CD4-positive, alpha-beta T cell treated with Interleukin-4 for 4 hours (primary cell): ENCODE measurements at places on chromosomes 1 and 21.

GRCh38 chr1:43614211-43614610 is 35.7 kb upstream of the KDM4A start:
- DNase-seq = no peak

- DNase-seq = peak; percentile 96
Measured at GRCh38 chr1:222617367-222617951, 438 bp upstream of the MIA3 start.

DNA sequence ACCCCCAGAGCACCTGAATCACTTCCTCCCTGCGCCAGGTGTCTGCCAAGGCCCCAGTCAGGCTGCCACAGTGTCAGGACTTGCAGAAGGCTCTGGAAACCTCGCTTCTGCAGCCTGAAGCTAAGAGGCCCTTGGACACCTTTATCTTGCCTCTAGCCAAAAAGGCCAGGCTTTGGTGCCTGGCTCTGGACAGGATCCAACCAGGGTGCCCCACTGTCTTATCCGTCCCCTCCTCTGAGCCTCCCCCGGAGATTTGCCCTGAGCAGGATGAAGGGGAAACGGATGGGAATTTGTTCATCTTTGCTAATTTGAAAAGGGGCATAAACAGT is 12.8 kb upstream of the CLSTN1 start:
- DNase-seq = no peak

DNA sequence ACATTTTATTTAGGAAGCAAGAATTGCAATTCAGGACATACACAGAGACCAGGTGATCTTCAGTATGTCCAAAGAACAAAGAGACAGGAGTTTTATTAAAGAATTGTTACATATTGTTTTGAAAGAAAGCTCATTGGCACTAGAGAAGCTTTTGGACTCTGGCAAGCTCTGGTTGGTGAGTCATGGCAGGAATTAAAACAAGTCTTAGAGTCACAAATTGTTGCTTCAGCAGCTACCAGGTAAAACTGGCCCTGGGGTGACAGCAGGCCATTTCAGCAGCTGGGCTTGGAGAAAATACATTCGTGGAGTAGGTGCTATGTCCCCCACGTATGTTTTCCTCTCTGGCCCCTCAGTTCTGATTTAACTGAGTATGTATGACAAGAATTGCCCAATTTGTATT is 58.8 kb downstream of the MAP3K21 start:
- DNase-seq = no peak

DNA sequence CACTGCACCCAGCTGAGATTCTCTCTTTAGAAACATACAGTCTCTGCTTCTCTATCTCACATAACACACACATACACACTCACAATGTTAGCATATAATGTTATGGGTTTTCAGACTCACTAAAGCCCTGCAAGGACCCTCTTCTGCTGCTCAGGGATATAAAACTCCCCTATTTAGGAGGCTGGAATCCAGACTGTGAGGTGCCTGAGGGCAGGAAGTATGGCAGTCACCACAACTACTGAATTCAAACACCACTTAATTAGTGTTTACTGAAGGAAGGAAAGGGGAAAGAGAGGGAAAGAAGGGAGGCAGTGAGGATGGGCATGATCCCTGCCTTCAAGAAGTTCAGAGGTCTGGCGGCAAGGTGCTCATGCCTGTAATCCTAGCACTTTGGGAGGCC is 7.8 kb upstream of the CDK18 start:
- no peak for DNase-seq

DNA sequence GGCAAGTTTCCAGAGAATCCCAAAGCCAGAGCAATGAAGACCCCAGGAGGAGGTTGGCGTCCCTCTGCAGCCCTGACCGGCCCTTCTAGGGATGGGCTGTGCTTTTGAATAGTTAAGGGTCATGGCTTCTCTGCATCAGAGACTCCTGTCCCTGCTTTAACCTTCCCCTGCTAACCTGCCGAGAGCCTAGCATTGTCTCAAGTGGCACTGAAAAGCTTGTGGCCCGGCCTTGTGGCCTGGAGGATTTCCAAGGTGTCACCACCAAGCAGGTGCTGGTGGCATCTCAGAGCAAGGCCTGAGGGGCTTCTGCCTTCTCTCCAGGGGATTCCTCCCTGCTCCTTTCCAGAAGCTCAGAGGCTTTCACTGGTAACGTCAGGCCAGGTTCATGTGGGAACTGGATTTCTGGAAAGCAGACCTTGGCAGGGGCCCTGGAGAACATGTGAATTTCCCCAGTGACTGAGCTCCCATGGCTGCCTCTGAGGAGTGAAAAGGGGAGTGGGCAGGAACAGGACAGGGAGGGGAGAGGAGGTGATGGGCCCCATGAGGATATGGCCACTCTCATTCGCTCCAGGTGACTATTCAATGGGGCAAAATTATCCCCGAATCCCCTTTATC is 409.9 kb downstream of the PTPRU start:
- no peak for DNase-seq

DNA sequence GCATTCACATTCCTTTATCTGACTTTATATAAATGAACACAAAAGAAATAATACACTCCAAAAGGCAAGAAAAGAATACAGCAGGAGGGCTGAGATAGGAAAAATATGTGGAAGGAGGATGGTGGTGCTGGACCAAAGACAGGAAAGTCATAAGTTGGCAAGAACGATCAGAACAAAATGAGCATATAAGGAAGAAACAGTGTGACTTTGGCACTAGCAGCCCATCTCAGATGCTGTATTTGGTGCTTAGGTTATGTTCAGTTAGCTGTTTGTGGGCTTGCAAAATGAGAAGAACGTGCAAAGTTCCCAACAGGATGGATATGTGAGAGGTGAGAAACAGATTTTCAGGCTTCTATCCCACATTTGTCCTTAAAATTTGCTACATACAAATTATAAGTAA is 719.8 kb upstream of the ADGRL4 start:
- DNase-seq = no peak

GRCh38 chr1:25117233-25117823 is 115.0 kb downstream of the SYF2 start:
- DNase-seq = no peak

DNA sequence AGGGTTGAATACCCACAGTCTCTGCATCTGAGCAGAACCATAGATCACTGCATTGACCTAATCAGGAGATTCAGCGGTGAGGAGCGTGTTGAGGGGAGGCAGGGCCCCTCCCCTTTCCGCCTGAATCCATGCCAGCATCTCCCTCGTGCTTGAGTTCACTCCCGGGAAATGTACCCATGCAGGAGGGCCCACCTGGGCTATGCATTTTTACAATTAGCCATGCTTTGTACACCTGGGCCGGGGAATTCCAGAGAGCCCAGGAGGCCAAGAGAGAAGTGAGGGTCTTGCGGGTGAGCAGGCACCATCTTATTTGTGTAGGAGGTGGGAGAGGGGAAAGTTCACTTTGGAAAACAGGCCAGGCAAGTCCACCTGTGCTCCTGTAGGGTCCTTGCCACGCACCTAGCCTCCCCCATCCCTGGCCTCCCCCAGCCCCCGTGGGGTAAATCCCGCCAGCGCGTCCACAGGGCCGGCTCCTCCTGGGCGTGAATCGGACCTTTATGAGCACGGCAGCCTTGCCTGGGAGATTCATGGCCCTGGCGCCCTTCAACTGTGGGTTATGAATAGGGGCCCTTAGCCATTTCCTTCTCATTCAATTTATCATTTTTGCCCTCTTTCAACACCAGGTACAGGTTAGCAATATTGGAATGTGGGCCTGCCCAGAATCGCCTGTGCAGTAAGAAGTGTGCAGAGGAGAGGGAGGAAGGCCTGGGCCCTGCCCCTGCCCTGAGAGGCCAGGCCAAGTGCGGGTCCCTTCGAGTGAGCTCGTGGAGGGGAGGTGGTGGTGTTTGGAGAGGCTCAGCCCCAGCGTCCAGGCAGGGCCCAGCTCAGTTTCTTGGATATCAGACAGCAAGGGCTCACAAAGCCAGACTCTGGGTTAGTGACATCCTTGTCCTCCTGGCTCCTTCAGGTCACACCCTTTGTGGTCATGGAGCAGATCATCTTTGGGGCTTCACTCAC is 84.4 kb upstream of the ACTRT2 start:
- DNase-seq = no peak

DNA sequence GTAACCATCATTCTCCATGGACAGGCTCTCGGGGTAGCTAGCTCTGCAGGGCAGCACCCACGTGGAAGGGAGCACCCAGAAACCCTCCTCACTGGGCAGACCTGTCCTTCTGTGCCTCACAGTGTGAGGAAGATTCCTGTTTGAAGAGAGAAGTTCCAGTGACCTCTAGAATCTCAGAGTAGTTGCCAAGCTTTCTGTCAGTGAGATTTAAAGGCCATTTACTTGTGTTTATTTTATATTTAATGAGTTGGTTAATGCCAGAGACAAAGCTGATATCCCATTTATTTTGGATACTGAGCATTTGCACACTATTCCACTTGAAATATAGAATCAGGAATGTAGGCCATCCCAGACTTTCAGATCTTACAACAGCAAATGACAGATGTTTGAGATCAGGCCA is 28.7 kb downstream of the MTARC1 start:
- DNase-seq = no peak

DNA sequence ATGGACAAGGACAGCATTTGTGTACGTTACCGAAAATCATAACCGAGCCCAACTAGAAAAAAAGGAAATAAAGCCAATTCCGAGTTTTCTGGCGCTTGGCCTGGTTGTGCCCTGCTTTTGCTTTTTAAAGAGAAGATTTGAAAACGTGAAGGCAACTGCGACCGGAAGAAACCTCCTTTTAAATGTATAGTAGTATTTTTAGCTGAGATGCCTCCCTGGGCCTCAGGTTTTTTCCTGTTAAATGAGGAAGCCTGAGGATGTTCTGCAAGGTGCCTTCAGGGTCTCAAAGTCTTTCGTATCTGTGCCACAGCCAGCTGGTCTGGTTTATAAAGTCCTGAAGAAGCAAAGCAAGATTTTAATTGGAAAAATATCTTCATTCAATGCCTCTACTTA is 371 bp upstream of the ODF2L start:
- no peak for DNase-seq

DNA sequence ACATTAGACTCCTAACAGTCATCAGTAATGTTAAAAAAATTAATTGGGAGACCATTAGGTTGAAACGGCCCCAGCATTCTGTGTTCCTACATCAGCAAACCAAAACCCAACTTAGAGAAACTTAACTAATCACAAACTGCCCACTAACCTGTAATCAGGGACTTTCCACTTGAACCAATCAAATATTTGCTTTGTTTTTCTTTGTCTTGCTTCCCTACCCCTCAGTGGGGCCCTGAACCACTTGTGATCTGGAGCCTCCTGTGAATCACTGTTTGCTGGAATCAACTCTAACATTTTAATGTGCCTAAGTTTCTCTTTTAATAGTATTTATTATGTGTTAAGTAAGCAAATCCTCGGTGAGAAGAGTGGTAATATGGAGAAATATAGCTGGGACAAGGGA is 64.0 kb downstream of the ABCA4 start:
- DNase-seq = no peak

- DNase-seq = no peak
Measured at GRCh38 chr1:113219377-113219776, 146.4 kb downstream of the LRIG2 start.

- no peak for DNase-seq
Measured at GRCh38 chr1:155651861-155652661, 36.5 kb downstream of the YY1AP1 start.

GRCh38 chr1:61708953-61709907 is 15.7 kb downstream of the TM2D1 start:
- no peak for DNase-seq

- no peak for DNase-seq
Measured at GRCh38 chr1:77040826-77041225, 173.5 kb downstream of the ST6GALNAC5 start.

DNA sequence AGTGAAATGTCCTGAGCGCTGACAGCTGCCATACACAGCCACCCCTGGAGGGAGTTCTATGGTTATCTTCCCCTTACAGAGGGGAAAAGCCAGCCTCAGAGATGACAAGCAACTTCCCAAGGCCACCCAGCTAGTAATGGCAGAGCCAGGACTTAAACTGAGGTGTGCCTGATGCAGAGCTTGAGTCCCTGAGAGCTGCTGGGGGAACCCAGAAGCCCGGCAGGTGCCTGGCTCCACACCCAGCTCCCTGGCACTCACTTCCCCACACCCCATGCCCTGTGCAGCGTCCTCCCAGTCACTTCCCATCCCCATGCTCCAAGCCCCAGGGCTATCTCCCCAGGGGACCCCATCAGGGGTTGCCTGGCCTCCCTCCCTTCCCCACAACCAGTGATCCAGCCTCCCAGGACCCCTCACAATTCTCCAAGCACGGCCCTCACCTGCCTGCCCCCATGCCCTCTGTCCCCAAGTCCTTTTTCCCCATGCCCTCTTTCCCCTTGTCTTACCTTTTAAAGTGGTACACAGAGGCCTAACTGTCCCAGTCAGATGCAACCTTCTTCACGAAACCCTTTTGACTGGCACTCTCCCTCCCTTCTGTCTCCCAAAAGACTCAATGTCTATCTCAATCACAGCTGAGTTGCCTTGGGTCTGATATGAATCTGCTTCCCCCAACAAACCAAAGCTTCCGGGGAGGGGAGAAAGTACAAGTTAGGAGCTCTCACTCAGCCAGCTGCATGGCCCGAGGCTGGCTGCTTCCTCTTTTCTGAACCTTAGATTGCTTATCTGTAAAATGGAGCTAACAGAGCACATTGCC is 39.8 kb upstream of the LRP8 start:
- DNase-seq = peak; percentile 54
